D341Med (cell line): ENCODE measurements at places on chromosomes 13 and 19.
A peak's percentile ranks its signal among the peaks of the same experiment; 100 is the strongest.

GRCh38 chr13:45340422-45341033, 455 bp downstream of the TPT1 start:
- peak; percentile 82 for DNase-seq

GRCh38 chr13:31627097-31627845, 112.1 kb upstream of the RXFP2 start:
- no peak for DNase-seq

- DNase-seq = no peak
These were observed 35.0 kb downstream of the KEAP1 start for GRCh38 chr19:10468133-10468532.

DNA sequence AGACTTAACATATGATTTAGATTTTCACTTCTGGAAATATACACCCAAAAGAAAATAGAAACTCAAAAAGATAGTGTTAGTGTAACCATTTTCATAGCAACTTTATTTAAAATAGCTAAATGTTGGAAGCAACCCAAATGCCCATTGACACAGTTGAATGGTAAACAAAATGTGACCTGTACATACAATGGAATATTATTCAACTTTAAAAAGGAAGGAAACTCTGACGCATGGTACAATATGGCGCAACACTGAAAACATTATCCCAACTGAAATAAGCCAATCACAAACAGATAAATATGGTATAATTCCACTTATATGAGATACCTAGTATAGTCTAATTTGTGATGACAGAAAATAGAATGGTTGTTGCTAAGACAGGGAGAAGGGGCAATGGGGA, 1456.1 kb upstream of the MIR17HG start:
- DNase-seq = no peak

DNA sequence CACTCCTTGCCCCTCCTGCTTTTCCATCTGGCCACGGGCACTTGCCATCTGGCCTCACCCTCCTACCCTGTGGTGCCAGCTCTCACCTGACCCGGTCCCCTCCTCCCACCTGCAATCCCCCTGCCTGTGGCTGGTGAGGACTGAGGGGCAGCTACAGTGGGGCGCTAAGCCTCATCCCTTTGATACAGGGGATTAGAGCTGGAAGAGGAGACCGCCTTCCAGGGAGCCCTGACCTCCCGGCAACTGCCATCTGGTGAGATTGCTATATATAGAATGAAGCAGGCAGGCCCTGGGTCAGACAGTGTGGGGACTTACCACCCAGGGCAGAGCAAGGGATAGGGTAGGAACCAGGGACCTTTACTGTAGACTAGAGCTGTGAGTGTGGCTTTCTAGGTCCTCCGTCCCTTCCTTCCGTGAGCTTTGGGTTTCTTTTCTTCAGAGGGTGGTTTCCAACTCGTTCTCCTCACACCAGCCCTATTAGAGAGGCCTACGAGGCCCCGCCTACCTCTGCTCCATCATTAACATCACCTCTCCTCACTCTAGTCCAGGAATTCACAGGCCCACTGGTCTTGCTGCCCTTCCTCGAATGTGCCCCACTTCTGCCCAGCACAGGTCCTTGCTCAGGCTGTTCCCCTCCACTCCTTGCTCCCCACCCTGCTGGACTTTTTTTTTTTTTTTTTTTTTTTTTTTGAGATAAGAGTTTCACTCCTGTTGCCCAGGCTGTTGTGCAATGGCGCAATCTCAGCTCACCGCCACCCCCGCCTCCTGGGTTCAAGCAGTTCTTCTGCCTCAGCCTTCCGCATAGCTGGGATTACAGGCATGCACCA, 7.7 kb downstream of the KASH5 start:
- peak; percentile 75 for DNase-seq
